EL (cell line): ENCODE measurements at places on chromosomes 7 and 10.

DNA sequence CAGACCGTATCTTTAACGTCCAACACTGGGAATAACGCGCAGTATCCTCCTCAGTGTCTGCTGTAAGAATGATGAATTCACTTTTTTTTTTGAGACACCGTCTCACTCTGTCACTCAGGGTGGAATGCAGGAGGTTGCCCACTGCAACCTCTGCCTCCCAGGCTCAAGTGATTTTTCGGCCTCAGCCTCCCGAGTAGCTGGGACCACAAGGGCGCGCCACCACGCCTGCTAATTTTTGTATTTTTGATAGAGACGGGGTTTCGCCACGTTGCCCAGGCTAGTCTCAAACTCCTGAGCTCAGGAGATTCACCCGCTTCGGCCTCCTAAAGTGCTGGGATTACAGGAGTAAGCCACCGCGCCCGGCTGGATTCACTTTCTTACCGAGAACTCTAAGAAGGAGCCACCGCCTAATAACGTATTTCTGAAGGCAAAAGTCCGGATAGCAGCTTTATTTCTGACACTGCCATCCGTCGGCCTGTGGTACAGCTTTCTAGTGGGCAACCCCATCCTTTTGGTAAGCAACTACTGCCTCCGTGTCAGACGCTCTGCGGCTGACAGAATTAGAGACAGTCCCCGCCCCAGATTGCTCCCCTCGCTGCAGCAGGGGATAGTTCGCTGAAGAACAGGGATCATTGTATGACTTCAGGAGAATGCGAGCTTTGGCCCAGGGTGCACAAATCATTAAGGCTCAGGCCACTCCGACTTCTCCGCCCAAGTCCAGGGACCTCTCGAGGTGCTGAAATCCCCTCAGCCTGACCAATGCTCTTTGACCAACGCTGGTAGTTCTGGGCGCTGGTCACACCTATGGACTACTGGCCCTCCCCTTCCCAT lies 662 bp downstream of the POLR3A start:
- peak; percentile 33 for DNase-seq

GRCh38 chr10:87847550-87847949 lies 15.8 kb downstream of the KLLN start:
- DNase-seq = peak; percentile 16

DNA sequence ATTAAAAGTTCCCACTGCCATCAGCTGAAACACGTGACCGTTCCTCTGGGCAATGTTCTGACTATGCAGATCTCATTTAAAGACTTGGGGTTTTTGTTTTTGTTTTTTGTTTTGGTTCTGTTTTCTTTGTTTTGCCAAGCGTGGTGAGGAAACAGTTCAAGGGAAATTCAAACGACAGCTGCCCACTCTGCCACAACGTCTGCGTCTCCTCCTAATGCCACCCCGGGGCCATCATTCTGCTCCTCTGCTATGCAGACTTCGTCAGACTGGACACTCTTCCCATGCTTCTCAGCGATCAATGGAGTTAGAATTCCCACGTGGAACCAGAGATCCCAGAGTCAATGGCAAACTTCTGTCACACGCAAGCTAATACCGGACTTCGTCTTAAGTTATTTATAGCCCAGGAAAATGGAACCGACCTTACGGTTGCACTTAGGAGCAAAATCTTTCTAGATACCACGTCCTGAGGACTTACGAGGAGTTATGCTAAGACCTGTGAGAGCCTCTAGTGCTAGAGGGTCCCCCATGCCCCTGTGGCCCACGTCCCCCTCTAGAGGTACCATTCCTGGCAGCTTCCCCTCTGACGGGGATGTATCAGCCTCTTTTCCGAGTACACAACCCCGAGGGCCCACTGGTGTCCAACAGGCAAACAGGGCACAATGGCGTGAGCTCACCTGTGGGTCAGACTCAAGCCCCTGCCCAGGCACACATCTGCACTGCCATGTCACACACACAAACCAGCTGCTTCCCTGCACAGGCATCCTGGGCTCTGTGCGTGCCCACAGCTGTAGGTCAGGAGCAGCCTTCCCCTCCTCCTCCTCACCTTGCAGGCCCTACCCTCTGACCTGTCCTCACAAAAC lies 24.4 kb downstream of the EBF3 start:
- no peak for DNase-seq

DNA sequence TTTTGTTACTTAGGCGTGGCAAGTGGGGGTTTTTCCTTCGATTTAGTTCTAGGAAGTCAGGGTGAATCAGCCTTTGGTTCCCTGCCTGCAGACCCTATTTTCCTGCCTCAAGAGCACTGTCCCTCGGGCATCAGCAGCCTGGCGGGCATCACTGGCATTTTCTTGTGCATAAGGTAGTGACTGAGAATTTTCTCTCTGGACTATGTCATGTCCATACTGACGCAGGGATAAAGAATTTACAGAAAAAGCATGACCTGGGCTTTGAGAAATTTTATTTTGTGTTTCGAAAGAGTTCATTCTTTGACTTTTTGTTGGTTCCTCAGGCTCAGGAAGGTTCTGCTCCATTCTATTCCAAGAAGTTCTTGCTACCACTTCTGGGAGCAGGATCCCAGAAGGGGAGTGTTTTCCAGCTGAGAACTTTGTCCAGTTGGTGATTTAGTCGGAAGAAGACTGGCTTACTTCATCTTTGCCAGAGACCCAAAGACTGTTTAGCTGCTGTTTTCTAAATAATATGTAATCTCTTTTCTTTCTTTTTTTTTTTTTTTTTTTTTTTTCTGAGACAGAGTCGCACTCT lies 213.9 kb upstream of the SH2B2 start:
- peak; percentile 77 for DNase-seq

DNA sequence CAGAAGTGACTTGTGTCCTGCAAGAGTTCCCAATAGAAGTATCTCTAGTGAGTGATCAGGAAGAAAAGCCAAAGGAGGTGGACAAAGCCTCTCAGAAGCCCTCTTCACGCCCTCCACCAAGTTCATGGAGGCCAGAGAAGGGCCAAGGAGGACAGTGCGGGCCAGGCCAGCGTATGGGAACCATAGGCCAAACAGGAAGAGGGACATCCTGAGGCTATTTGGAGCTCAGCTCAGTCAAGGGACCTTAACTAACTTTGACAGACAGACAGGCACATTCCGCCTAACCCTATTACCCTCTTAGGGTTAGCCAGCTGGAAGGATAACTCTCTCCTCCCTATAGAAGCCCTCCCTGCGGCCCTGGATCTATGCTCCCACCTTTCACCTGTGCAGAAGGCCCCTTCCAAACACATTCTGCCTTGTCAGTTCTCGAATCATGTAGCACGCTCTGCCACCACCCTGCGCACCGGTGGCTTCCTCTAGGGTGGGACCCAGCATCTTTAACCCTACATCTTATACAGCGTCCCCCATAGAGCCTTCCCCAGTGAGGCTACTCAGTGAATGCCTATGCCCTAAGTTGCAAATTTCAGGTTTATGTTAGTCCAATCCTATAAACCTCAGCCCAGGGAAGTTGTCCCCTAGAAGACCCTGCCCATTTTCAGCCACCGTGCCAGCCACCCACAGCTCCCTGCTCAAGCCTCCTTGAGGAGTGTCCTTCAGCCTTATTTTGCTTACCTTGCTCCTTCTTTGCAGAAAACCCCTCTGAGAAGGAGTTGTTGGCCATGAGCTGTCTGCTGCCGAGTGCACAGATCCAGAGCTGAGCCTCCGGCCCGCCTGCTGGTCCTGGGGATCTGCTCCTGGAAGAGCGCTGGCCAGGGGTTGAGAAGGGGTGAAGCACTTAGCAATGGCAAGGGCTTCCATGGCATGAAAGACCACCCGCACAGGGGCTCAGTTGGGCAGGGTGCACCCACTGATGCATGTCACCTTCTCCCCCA lies 36.9 kb downstream of the FRMPD2 start:
- no peak for DNase-seq

- DNase-seq = no peak
Measured at GRCh38 chr7:54859545-54859944, 100.5 kb upstream of the SEC61G start.
